ENCODE measurements at places on chromosomes 16 and 17.

DNA sequence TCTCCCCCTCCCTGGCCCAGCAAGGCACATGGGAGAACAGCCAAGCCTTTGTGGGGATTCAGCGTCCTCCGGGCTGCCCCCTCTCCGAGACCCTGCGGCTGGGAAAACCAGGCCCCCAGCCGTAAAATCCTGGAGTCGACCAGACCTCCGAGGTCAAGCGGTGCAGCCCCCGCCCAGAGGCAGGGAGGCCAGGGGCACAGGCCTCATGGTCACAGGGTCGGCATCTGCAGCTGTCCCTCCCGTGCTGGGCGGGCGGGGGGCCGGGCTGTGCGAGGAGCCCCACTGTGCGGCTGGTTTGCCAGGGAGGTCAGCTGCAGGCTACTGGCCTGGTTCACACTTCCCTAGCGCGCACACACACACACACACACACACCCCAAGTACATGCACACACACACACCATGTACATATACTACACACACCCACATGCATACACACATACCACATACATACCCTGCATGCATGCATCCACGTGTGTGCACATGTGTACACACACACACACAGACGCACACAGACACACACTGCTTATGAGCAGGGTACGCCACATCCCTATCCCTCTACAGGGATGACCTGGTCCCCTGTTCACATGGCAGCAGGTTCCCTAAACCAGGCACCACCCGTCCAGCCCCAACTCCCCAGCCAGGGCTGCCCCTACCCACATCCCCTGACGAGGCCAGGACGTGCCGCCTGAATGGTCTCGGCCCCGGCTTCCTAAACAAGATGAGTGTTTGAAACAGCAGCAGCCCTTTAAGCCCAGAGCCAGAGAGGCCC, 108.9 kb upstream of the CIBAR2 start:
- no peak for DNase-seq

DNA sequence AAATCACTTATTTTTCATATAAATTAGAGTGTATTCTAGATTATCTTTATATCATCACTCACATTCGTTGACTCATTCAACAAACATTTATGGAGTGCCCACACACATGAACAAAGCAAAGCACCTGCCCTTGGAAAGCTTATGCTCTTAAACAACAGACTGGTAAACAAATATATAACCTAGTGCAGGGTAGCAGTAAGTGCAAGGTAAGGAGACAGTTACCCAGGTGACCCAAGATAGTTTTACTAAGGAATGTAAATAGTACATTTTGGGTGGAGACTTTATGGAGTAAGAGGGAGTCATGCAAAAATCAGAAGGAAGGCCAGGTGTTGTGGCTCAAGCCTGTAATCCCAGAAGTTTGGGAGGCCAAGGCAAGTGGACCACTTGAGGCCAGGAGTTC, 40.4 kb upstream of the HELZ start:
- DNase-seq, result no peak

DNA sequence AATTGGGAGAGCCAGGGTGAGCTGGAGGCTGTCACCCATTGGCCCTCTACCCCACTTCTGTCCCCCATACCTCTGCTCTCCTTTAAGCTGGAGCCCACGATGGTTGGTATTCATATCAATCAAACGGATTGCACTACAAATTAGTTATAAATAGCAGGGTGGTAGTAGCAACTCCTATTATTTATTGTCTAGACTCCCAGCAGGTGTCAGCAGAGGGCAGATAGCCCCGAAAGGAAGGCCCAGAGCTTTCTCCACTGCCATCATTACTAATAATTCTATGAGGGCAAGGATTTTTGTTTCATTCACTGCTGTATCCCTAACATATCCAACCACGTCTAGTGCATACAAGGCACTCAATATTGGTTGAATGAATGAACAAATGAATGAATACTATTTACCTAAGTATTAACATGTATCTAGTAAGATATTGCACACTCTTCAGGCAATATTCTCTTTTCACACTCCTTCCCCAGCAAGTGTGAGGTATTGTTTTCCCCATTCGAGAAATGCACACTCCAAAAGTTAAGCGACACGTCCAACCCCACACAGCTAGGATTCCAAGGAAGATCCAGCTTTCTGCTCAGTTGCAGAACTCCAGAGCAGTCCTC, 6.3 kb downstream of the C17orf50 start:
- peak; percentile 56 for DNase-seq

GRCh38 chr16:50664270-50664669, 16.8 kb downstream of the SNX20 start:
- no peak for DNase-seq

DNA sequence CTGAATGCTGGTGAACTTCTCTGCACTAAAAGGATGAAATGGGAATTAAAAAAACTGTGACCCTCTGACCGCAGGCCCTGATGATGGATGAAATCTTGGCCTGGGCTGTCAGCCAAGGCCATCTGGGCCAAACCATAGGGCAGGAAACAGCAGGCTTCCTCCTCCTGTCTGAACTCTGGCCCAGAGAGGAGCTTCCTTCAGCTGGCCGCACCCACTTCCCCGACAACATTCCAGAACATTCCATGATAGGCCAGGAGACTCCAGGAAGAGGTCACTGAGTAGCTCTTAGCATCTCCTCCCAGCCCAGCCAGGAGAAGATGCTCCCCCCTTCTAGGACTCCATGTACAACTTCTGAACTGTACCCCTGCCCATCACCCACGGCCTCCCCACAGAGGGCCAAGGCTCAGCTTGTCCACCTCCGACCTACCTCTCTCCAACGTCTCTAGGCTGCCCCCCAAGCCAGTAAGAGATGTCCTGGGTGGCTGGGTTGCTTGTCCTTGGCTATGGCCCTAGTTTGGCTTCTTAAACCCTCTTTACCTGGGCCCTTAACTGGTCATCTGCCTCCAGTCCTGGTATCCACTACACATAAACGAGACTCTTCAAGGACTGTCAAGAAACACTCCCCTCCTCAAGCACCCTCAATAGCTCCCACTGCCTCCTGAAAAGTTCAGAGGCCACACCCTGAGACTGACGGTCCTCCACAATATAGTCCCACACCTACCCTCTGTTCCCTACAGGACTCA, 1.7 kb downstream of the RPH3AL start:
- DNase-seq, result no peak

DNA sequence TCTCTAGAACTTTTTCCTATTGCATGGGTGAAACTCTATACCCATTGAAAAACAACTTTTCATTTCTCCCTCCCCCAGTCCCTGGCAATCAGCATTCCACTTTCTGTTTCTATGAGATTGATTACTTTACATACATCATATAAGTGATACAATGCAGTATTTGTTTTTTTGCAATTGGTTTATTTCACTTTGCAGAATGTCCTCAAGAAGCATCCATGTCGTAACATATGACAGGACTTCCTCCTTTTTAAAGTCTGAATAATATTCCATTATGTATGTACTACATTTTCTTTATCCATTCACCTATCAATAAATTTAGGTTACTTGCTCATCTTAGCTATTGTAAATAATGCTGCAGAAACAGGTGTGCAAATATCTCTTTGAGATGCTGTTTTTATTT, 8.8 kb downstream of the IL21R start:
- no peak for DNase-seq

GRCh38 chr17:10368561-10368960, 4.2 kb downstream of the MYH13 start:
- no peak for DNase-seq

- DNase-seq, result no peak
These were observed 358.3 kb downstream of the SEC14L1 start for GRCh38 chr17:77498791-77499698.

GRCh38 chr16:81531419-81531821, 86.8 kb downstream of the CMIP start:
- no peak for DNase-seq

- no peak for DNase-seq
These were observed 35.6 kb downstream of the TENT4B start for GRCh38 chr16:50188619-50189136.

DNA sequence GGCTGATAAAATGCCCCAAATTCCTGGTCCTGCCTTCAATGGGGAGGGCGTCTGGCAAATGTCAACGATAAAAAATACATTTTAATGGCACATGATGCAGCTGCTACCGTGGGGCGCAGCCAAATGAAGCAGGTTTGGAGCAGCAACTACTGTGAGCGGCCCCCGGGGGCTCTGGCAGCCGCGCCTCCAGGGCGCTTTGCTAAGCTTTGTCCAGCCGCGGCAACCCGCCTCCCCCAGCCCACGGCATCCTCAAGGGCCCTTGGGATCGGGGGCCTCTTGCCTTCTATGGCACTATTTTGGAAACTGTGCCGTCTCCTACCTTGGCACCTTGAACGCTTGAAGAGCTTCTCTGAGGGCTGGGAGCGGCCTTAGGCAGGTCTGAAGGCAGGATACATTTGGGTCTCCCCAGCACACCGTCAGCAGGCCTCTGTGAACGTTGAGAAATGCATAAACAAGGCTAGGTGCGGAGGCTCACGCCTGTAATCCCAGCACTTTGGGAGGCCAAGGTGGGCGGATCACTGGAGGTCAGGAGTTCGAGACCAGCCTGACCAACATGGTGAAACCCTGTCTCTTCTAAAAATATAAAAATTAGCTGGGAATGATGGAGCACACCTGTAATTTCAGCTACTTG, 25.1 kb downstream of the TBX4 start:
- no peak for DNase-seq

- no peak for DNase-seq
These were observed 24.7 kb upstream of the TOB1 start for GRCh38 chr17:50890675-50891516.

DNA sequence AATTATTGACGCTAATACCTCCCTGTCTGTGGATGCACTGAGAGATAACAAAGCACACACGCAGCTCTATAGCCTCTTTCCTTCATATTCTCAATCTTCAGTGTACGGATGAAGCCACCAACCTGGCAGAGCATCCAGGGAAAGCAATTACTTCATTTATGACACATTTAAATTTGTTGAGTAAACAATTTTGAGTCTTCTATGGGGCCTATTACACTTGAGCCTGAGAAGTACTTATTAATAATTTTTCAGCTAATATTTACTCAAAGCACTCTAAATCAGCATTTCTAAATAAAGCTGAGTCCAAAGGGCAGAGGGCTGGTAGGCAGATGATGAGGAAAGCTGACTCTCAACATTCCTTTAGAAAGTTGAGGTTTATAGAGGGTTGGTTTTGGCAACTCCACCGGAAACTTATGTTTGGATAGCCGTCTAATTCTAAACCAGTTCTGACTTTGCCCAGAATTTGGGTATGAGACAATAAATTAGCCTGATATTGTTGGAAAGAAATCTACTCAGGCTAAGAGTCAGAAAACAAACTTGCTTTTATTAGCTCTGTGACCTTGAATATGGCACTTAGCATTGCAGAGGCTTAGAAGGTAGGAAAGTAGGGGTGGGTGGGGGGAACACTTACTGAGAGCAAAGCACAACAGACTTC, 643.5 kb downstream of the CDH11 start:
- DNase-seq, result no peak

DNA sequence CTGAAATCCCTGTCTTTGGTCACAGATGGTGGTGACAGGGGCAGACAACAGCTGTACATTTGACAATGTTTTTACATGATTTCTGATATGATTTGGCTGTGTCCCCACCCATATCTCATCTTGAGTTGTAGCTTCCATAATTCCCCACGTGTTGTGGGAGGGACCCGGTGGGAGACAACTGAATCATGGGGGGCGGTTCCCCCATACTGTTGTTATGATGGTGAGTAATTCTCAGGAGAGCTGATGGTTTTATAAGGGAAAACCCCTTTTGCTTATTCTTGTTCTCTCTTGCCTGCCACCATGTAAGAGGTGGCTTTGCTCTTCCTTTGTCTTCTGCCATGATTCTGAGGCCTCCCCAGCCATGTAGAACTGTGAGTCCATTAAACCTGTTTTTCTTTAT, 353.9 kb downstream of the CPPED1 start:
- no peak for DNase-seq

GRCh38 chr16:27650073-27650701, 100.2 kb downstream of the KATNIP start:
- DNase-seq, result no peak

- DNase-seq, result no peak
These were observed 28.3 kb upstream of the CDH15 start for GRCh38 chr16:89143201-89143741.

DNA sequence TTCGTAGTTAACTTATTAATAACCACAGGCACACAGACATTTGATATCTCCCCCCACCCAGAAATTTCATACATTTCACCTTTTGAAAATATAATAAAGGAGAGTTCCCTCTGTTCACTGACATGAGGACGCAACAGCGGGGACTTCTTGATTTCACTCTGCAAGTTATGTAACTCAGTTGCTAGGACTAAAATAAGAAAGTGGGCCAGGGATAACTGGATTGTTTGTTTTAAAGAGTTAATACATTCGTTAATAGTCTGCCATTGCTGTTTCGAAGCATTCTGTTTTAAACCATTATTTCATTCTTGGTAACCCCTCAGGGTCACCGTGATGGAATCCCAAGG, 1.2 kb downstream of the RHOT1 start:
- DNase-seq, result no peak

GRCh38 chr16:72588551-72588950, 416.6 kb upstream of the PMFBP1 start:
- DNase-seq, result no peak

DNA sequence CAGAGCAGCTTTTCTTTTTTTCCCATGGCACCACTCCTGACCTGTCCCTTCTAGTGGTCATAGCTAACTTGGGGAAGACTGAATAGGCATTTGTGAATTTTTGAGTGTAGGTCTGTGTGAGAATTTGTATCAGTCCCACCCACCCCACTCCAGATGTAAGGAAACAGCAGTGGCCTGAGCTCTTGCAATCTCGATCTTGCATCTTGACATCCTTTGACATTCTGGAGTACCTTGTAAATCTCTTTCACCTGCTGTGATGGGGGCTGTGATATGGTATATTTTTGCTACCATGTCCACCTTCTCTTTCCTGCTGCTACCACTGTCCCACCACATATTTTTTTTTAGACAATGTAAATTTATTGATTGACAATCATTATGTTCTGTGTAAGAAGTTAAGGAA, 289.3 kb downstream of the MAP2K6 start:
- DNase-seq, result no peak

- no peak for DNase-seq
These were observed 951 bp downstream of the GPS1 start for GRCh38 chr17:82052638-82053059.

DNA sequence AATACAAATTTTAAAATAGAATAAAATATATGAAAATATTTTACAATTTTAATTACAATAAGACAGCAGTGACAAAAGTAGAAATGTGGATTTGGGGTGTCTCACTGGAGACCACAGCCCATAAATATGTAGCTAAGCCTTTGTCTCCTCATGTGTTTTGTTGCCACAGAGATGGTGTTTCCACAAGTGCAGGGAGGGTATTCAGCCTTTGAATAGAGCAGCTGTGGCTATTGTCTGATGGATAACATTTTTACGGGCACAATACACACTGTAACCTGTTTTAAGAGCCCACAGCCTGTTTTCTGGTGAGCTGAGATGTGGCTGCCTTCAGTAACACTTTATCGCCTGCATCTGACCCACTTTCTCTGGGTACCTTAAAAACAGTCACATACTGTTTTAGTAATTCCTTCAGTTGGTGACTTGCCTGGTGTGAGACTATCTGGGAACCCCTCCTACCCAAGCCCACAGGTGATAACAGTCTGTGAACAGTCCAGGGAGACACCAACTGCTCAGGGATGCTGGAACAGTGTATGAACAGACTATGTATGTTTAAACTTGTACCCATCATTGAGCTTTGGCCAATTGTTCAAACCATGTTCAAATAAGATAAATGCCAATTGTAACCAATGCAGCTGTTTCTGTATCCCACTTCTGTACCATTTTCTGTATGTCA, 7.8 kb upstream of the AHSP start:
- no peak for DNase-seq

- no peak for DNase-seq
These were observed 21.2 kb upstream of the ATP2C2 start for GRCh38 chr16:84347161-84347560.

- no peak for DNase-seq
These were observed 12.0 kb downstream of the USP36 start for GRCh38 chr17:78828470-78829185.
